ENCODE measurements at places on chromosomes 1 and 21. TPM values are rescaled to one million over a fixed set of nuclear protein-coding genes. Genes with fewer than 3 reads are reported as not detected.

Gene C1orf94
- not detected for polyA plus RNA-seq

Gene PRKAB2
- 22.5 TPM for polyA plus RNA-seq

Gene C4BPB
- polyA plus RNA-seq, result 0.49 TPM

Gene IQCC
- polyA plus RNA-seq, result 7.9 TPM

GRCh38 chr1:229699613-229700267 lies 73.7 kb downstream of the URB2 start:
- DNase-seq, result no peak

DNA sequence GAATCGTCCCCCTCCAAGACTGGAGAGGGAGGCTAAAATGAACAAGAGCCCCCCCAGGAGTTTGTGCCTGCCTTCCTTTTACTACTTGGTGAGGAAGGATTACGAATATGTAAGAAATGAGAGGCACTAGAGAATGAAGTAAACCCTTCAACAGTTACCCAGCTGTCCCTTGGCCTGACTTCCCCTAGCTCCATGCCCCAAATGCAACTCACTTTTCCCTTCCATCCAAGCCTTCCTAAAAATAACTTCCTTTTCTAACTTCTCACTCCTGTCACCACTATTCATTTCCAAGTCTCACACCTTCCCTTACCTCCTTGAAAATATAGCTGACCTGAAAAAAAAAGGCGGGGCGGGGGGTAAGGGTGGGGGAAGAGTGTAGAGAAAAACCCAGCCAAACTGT lies 96.6 kb upstream of the HNRNPU start:
- no peak for DNase-seq

GRCh38 chr21:38268864-38269575 lies 12.2 kb downstream of the KCNJ15 start:
- no peak for DNase-seq

DNA sequence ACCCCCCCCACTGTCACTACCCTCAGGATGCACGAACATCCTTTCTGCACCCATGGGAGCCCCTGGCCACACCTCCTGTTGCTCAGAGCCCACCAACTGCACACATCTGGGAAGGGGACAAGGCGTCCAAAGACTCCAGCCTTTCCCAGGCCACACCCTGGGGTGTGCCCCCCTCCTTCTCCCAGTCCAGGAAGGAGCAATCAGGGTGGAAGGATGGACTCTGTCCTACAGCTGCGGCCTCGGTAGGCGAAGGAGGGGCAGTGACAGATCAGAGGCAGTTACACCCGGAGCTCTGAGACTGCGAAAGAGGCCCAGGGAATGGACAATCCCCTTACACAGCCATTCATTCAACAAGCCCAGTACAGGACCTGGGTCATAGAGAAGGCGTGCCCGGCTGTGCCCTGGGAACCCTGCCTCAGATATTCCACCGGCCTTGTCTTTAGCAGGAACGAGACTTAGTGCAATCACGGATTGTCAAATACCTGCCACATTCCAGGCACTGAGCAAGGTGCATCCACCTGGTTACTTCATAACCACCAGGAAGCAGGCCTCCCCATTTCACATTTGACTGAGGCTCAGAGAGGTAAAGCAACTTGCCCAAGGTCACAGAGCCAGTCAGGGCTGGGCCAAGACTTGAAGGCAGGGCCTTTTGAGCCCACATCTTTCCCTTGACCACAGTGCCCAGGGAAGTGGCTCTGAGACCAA lies 9.4 kb downstream of the HSPG2 start:
- no peak for DNase-seq

DNA sequence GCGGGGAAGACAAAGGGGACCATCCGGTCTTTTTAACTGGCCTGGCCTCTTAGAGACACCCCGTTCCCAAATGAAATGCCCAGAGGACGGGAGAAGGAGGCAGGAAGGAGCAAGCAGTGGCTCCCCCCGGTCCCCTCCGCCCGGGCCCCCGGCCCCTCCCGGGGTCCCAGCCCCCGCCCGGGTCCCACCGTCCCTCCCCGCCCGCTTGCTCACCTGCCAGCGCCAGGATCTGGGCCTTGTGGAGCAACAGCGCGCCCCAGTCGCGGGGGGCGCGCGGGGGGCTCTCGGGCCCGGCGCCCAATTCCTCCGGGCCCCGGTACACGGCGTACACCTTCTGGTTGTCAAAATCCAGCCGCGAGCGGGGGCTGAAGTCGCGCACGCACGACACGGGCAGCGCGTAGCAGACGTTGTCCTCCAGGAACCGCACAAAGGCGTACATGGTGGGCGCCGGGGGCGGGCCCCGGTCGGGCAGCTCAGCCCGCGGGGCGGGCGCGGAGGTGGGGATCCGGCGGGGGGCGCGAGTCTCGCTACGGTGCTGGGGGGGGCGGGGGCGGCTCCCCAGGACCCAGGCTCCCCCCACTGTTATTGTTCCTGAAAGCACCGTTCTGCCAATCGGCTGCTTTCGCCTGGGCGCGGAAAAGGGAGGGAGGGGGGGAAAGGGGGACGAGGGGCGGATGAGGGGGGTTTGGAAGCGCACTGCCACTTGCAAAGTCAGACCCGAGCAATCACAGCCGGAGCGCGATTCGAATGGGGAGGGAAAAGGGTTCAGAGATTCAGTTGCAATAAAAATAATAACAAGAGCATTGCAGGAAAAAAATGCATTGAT lies at the start of gene BEND5:
Gene BEND5 (minus strand): TSS at position 499 of the 826 bp plus-strand sequence. CDS start 60 bp downstream, at position 439.
- DNase-seq, result peak; percentile 68

GRCh38 chr1:115073298-115074087 lies 15.8 kb downstream of the TSPAN2 start:
- no peak for DNase-seq

GRCh38 chr1:203669739-203670138 lies 43.1 kb downstream of the ATP2B4 start:
- no peak for DNase-seq

- DNase-seq, result no peak
These were observed 30.1 kb downstream of the KCNAB2 start for GRCh38 chr1:6075748-6076147.
